Activated naive CD8-positive, alpha-beta T cell treated with anti-CD3 and anti-CD28 coated beads, Interleukin-2, amount 10 ng/mL, durations not matched to agents 7 days and 5 days (primary cell): ENCODE measurements at places on chromosomes 11 and 22.
A peak's percentile ranks its signal among the peaks of the same experiment; 100 is the strongest.

GRCh38 chr11:75534259-75535069, 8.7 kb upstream of the GDPD5 start:
- DNase-seq = no peak

DNA sequence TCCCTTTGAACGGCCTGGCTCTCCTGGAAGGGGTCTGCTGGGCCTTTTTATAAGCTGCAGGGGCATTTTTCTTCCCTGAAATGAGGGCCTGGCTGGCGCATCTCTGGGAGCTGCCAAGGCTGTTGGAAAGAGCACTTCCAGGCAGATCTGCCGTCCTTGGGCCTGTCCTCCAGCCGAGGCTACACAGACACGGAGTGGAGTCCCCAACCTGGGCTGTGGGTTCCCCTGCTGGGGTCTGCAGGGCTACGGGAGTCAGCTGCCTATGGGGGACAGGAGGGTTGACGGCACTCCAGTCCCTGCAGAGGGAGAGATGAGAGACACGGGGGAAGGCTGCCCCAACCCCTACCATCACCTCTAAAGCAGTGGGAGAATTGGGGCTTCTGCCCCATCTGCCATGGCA, 606.6 kb downstream of the TBC1D22A start:
- no peak for DNase-seq

GRCh38 chr11:65159012-65159411, 11.0 kb upstream of the SPDYC start:
- no peak for DNase-seq

- DNase-seq = no peak
Observed at GRCh38 chr22:35984183-35985175, 44.1 kb downstream of the RBFOX2 start.

DNA sequence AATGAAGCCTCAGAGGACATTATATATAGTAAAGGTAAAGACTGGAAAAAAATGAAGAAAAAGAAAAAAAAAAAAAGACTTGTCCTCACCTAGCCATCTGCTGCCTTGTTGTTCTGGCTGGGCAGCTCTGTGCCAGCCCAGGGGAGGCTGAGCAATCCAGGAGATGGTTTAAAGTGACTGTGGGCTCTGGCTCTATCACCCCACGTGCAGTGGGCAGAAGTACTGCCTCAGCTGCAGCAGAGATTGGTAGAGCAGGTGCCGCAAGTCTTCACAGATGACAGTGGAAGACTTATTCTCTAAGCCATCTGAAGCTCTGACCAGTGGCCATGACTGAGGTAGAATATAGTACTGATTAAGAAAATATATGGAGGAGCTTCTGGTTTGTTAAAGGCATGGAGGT, 62.2 kb downstream of the SGSM3 start:
- no peak for DNase-seq

DNA sequence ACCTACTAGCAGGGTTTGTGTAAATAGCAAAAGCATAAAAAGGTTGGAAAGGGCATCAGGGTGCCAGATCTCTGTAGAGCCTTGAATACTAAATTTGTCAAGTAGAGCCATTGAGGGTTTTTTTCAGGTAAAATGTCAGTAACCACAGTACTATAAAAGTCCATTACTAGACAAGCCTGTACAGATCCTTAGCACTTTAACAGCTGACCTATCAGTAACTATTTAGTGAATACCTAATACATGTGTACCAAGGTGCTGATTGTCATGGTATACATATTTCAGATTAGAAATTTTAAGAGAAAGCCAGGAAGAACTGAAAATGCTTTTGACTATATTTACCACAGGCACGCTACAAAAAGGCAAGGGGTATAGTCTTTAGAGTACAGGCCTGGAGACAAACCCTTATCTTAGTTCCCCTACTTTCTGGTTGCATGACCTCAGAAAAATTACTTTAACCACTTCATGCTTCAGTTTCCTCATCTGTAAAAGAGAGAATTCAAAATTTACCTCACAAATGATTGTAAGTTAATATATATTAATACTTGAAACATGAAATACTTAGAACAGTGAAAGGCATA, 57.9 kb downstream of the RAB38 start:
- DNase-seq = no peak

DNA sequence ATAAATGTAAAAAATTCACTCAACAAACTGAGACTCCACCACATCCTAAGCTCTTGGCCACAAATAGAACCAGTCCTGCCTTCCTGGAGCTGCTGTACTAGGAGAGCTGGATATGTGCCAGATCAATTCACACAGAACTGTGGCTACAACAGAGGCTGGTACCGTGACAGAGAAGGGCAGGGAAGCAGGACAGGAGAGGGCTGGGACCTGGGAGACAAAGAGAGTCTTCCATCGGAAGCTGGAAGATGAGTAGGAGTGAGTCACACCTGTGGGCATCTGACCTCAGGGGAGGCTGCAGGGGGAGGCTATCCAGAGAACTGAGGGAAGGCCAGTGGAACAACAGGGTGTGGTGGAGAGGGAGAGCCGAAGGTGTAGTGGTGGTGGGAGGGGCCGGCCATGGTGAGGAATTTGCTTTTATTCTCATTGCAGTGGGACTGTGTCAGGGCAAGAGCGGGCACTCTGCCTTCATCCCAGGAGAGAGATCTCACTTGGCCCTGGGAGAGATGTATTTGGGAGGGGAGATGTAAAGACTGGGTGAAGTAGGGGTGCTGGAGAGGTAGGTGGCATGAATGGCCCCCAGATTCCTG, 1.9 kb upstream of the LTBP3 start:
- DNase-seq = no peak

GRCh38 chr11:75823946-75824345, 8.9 kb downstream of the UVRAG start:
- DNase-seq = no peak

- peak; percentile 14 for DNase-seq
Observed at GRCh38 chr11:2582946-2583604, 116.7 kb downstream of the KCNQ1OT1 start.

GRCh38 chr11:115644856-115645255, 140.6 kb upstream of the CADM1 start:
- no peak for DNase-seq

- DNase-seq = no peak
Observed at GRCh38 chr22:30235687-30236170, 10.8 kb downstream of the LIF start.

DNA sequence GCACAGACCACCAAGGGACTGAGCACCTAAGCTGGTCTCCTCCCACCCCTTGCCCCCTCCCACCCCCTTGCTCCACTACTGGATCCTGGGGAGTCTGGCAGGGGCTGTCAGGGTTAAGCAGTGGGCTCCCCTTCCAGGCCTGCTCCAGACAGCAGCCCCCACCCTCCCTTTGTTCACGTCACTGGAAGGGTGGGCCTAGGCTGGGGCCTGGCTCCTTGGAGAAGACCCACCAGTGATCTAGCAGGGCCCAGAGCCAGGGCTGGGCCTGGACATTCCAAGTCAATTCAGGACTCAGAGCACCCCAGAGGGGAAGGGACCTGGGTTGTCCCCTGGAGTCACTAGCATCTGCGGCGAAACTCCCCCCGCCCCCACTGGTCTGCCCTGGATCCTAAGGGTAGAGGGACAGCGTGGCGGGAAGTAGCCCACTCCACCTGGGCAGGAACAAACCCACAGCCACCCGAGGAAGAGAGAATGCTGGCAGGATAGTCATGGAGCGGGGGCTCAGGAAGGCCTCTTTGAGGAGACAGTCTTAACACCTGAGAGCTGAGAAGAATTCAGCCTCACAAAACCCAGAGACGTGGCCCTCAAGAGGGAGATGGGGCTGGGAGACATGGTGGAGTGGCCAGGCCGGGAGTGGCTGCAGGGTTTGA, 45.8 kb downstream of the IGLL1 start:
- DNase-seq = no peak

- no peak for DNase-seq
Observed at GRCh38 chr22:36595940-36596339, 67.0 kb upstream of the EIF3D start.

- DNase-seq = peak; percentile 85
Observed at GRCh38 chr11:66363805-66364535, 7.6 kb downstream of the SLC29A2 start.

- no peak for DNase-seq
Observed at GRCh38 chr22:45358127-45358526, 48.4 kb downstream of the FAM118A start.

- no peak for DNase-seq
Observed at GRCh38 chr11:6127881-6128280, 20.4 kb downstream of the OR56B4 start.

DNA sequence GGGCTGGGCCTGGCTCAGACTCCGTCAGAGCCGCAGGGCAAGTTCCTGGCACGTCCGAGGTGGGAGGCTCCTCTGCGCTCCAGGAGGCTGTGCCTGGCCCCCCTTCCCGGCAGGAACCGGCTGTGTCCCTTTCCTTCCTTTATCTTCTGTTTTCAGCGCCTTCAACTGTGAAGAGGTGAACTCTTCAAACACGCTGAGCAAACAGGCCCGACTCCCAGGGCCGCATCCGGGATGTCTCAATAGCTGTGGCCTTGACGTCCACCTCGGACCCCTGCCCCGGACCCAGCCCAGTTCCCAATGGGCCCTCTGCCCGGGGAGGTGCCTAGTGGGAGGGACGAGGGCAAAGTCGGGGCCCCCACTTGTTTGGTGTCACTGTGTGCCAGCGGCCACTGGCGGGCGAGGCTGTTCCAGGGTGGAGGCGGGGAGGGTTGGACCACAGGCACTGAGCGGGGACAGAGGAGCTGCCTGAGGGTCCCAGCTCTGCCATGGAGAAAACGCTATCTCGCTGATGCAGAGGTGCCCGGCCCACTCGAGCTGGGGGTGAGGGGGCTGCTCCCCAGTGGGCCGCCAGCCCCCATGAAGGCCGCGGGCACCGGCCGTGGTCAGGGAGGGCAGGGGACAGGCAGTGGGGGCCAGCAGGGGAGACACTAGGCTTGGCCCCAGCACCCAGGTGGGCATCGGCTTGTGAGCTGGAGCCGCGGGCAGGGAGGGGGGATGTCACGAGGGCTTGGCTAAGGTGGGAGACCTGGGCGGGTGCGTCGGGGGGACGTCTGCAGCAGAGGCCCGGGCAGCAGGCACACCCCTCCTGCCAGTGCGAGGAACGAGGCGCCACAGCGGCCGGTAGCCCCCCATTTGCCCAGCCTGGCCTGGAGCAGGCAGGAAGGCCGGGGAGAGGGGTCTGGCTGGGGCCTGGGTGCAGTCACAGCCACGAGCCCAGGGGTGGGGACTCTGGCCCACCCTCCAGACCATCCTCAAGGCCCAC, 2.7 kb upstream of the MUC5B start:
- DNase-seq = no peak

DNA sequence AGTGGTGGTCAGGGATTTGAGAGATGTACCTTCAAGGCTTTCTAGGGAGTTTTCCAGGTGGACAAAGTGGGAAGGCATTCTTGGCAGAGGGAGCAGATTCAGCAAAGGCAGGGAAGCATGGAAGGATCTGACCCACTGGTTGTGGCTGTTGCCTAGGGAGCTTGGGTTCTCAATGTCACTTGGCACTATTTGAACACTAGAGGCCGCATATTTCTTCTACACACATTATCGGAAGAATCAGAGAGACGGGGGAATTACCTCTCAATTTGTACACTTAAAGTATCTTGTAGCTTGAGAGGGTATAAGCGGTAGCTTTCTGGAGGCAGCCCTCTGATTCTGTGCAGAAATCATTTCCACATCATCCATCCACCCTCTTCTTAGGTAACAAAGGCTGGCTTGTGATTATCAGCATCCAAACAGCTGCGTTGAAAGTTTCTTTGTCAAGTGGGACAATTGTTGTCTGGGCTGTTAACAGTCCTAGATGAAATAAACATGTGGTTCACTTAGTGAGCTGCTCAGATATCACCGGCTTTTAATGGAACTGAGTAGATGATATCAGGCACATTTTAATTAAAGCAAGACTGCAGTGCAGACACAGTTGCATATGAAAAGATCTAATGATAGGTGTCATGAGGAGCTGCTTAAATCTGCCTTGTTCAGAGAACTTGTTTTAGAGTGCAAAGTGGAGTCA, 2.6 kb downstream of the NELL1 start:
- no peak for DNase-seq

- DNase-seq = no peak
Observed at GRCh38 chr11:76823481-76824028, 37.2 kb upstream of the ACER3 start.

- no peak for DNase-seq
Observed at GRCh38 chr11:43837879-43838278, 42.8 kb upstream of the ALKBH3 start.

DNA sequence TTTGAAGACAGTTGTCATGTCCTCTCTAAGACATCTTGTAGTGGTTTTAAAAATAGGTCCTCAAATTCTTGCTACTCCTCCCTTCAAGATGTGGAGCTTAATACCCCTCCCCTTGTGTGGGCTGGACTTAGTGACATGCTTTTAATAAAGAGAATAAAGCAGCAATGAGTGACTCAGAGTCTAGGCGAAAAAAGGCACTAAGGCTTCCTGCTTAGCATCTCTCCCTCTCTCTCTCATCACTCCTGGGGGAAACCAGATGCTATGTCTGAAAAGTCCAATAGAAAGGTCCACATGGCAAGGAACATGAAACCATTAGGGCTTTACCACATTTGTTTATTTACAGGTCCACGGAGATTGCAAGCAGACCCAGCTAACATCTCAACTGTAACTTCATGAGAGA, 11.7 kb downstream of the SERGEF start:
- DNase-seq = no peak

GRCh38 chr11:20114588-20114987, 45.7 kb downstream of the DBX1 start:
- no peak for DNase-seq

- no peak for DNase-seq
Observed at GRCh38 chr11:120561286-120561685, 49.7 kb downstream of the GRIK4 start.

- DNase-seq = no peak
Observed at GRCh38 chr11:26963764-26964163, 30.1 kb upstream of the FIBIN start.

DNA sequence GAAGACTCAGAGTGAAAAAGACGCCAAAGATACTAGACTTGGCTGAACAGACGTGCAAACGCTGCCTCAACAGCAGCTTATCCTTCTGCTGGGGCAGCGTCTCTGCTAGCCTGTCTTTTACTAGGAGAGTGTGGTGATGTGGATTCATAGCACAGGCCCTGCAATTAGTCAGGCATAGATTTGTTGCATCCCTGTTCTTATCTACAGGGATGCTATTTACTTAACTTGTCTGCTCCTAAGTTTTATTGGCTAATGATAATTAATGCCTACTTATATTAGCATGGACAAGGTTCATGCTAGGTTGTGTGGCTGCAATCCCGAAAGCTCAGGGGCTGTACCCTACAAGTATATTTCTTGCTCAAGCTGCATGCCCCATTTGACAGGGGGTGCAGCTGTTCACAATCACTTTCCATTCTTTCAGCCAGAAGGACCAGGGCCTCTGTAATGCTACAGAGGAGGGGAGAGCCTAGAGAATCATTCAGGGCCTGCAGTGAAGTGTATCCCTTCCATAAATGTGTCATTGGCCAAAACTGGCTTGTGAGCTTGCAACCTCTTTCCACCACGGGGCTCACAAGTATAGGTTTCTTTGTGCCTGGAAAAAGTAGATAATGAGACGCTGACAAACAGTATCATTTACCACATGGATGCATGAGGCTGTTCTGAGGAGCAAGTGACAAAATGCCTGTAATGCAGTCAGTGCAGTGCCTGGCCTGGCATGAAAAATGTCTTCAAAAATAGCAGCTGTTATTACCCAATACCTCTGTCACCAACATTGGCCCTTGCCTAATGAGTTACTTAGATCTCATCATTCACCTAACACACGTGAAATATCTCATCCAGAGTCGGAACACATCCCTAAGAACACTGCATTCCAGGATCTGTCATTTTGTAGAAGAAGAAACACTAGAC, 685.8 kb upstream of the API5 start:
- DNase-seq = no peak

- DNase-seq = no peak
Observed at GRCh38 chr22:45816776-45817175, 145.1 kb downstream of the ATXN10 start.
